Esophagus squamous epithelium (tissue), 5 donors: ENCODE measurements at places on chromosomes 6 and 20. TPM values are rescaled to one million over a fixed set of nuclear protein-coding genes. Genes with fewer than 3 reads are reported as not detected.

GRCh38 chr6:30311671-30312070 lies 15.1 kb upstream of the TRIM39 start:
- no peak overlapping the region for H3K4me3 ChIP-seq
- no peak overlapping the region for H3K27ac ChIP-seq
- DNase-seq: no peak
- no peaks in the 10 kb centered on the region for H3K36me3 ChIP-seq
- no peaks in the 10 kb centered on the region for H3K4me1 ChIP-seq

DNA sequence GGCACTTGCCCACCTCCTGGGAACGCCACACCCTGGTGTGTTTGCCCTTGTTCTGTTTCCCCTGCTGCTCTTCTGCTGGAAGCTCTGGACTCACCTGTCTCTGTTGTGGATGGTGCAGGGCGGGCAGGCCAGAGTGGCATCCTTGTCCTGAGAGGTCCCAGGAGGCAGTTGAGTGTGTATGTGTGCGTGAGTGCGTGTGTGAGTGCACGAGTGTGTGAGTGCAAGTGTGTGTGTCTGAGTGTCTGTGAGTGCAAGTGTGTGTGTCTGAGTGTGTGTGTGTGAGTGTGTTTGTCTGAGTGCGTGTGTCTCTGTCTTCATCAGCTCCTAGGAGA lies 12.2 kb downstream of the IGF2R start:
- H3K4me1 ChIP-seq: peaks cover 98% of the 10 kb centered on the region
- no peaks in the 10 kb centered on the region for H3K36me3 ChIP-seq
- no peak overlapping the region for H3K4me3 ChIP-seq
- peak overlapping the region; percentile 76 for H3K27ac ChIP-seq

DNA sequence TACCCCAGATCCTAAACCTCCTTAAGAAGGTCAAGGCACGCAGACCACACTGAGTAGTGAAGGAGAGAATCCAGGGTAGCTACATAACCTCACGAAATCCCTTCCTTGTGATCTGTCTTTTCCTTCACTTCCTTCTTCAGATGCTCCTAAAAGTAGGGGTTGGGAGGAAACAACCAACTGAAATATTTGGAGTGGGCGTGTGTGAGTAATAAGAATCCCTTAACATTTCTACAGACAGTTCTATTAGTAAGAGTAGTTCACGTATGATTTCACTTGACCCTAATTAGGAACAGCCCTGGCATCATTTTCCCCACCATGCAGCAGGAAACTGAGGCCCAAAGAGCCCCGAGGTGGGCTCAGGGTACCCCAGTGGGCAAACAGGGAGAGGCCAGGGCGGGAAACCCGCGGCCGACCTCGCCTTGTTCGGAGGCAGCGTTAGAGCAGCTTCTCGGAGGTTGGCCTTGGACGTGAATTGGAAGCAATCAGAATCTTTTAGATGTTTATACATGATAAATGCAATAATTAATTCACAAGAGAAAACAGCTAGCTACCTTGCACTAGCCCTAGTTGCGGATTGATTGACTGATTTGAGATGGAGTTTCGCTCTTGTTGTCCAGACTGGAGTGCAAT lies 859 bp upstream of the RAE1 start:
- H3K36me3 ChIP-seq: no peaks in the 10 kb centered on the region
- H3K4me1 ChIP-seq: peaks cover 5% of the 10 kb centered on the region
- H3K4me3 ChIP-seq: peak overlapping the region; percentile 93

- H3K4me3 ChIP-seq: no peak overlapping the region
- DNase-seq: no peak
- H3K27me3 ChIP-seq: no peaks in the 10 kb centered on the region
Observed at GRCh38 chr6:106079961-106080762, 6.0 kb upstream of the PRDM1 start.

- peak overlapping the region; percentile 93 for H3K4me3 ChIP-seq
- H3K27me3 ChIP-seq: no peaks in the 10 kb centered on the region
- DNase-seq: no peak
Observed at GRCh38 chr6:137871831-137872454, 4.9 kb downstream of the TNFAIP3 start.

GRCh38 chr6:135212935-135213334 lies 31.8 kb downstream of the MYB start:
- H3K4me1 ChIP-seq: no peaks in the 10 kb centered on the region
- DNase-seq: no peak
- no peaks in the 10 kb centered on the region for H3K36me3 ChIP-seq
- no peaks in the 10 kb centered on the region for H3K27me3 ChIP-seq

DNA sequence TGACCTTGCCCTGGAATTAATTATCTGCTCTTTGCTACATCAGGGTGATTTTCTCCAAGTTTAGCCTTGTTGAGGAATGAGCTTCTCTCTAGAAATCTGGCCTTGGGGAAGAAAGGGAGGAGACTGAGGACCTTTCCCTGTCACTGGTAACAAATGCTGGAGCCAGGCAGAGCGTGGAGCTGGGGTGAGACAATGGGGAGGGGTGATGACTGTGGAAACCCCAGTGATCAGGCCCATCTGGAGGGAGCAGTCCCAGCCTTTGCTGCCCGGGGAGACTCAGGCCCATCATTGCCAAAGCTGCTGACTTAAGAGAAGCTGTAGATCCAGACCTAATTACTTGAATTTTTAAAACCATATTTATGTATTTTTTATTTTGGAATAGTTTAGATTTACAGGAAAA lies 31.3 kb downstream of the BCAS4 start:
- H3K36me3 ChIP-seq: no peaks in the 10 kb centered on the region
- DNase-seq: no peak
- no peak overlapping the region for H3K4me3 ChIP-seq
- no peaks in the 10 kb centered on the region for H3K27me3 ChIP-seq
- no peak overlapping the region for H3K27ac ChIP-seq
- peaks cover 8% of the 10 kb centered on the region for H3K4me1 ChIP-seq

- H3K4me3 ChIP-seq: no peak overlapping the region
- no peak for DNase-seq
- H3K4me1 ChIP-seq: peaks cover 14% of the 10 kb centered on the region
- H3K27me3 ChIP-seq: no peaks in the 10 kb centered on the region
- no peak overlapping the region for H3K27ac ChIP-seq
- no peaks in the 10 kb centered on the region for H3K36me3 ChIP-seq
Observed at GRCh38 chr20:57744206-57744605, 34.4 kb upstream of the PMEPA1 start.

GRCh38 chr20:36971103-36971502 lies 19.6 kb upstream of the SAMHD1 start:
- no peaks in the 10 kb centered on the region for H3K4me1 ChIP-seq
- no peak overlapping the region for H3K4me3 ChIP-seq
- DNase-seq: no peak
- no peaks in the 10 kb centered on the region for H3K36me3 ChIP-seq
- H3K27ac ChIP-seq: no peak overlapping the region

DNA sequence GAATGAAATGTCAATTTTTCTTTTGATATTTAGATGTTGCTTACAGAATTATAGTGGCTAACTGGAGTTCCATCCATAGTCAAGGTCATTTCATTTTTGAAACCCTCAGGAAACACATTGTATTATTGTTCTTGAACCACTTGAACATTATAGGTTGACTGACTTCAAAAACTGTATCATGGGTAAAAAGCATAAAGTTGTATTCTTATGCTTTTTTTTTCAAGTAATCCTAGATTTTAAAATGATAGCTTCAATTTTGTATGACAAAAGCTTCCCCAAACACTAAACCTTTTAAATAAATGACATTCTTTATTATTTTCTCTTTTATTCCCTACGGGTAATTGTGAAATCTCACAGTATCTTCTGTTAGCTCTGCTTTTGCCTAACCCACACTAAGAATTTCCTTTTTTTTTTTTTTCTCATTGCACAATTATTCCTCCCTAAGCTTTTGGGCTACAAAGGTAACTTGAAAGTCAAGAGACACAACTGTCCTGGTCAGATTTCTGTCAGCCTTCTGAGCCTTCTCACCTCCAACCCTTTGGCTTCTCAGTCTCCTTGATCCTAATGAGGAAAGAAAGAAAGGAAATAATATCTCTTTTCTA lies 36.9 kb upstream of the LAMA4 start:
- no peak overlapping the region for H3K27ac ChIP-seq
- H3K4me1 ChIP-seq: peaks cover 15% of the 10 kb centered on the region
- no peaks in the 10 kb centered on the region for H3K36me3 ChIP-seq
- H3K4me3 ChIP-seq: no peak overlapping the region
- no peaks in the 10 kb centered on the region for H3K27me3 ChIP-seq
- DNase-seq: no peak

GRCh38 chr6:20800653-20801052 lies 266.4 kb downstream of the CDKAL1 start:
- no peaks in the 10 kb centered on the region for H3K36me3 ChIP-seq
- DNase-seq: no peak
- no peak overlapping the region for H3K4me3 ChIP-seq
- no peak overlapping the region for H3K27ac ChIP-seq

- H3K4me3 ChIP-seq: no peak overlapping the region
- H3K4me1 ChIP-seq: peaks cover 8% of the 10 kb centered on the region
- DNase-seq: no peak
Observed at GRCh38 chr6:108673602-108674001, 112.9 kb downstream of the FOXO3 start.

DNA sequence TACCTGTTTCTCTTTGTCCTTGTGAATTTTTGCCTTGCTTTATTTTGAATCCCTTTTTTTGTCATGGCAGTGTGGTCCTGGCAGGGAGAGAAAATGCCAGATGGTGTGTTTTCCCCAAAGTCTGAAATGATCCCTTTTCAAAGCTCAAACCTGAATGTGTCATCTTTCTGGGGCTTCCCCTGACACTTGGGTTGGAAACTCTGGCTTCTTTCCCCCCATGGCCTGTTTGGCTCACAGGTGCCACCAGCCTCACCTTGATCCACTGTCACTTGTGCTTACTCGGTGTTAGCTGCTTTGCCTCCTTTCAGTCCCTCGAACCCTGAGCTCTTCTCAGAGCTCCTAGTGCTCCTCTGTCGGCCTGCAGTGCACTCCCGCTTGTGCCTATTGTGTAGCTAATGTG lies 22.3 kb downstream of the MYBL2 start:
- H3K27me3 ChIP-seq: no peaks in the 10 kb centered on the region
- H3K27ac ChIP-seq: no peak overlapping the region
- no peaks in the 10 kb centered on the region for H3K4me1 ChIP-seq
- no peaks in the 10 kb centered on the region for H3K36me3 ChIP-seq
- no peak for DNase-seq

PRRT1 gene
- not detected for total RNA-seq

DNA sequence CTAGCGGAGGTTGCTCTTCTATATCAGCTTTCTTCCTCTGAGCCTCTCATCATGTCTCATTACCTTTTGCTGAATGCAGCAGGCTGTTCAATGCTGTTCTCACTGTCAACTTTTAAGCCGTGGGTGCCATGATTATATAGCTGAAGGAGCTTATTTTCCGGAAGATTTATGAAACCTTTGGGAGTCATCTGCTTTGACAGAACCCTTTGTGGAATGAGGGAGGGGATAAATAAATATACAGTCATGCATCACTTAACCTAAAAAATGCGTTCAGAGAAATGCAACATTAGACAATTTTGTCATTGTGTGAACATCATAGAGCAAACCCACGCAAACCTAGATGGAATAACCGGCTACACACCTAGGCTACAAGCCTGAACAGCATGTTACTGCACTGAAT lies 102.2 kb upstream of the AKAP12 start:
- no peaks in the 10 kb centered on the region for H3K27me3 ChIP-seq
- no peak for DNase-seq
- H3K4me1 ChIP-seq: peaks cover 14% of the 10 kb centered on the region
- no peak overlapping the region for H3K4me3 ChIP-seq
- no peaks in the 10 kb centered on the region for H3K36me3 ChIP-seq

TRIM31 gene
- total RNA-seq: not detected

DNA sequence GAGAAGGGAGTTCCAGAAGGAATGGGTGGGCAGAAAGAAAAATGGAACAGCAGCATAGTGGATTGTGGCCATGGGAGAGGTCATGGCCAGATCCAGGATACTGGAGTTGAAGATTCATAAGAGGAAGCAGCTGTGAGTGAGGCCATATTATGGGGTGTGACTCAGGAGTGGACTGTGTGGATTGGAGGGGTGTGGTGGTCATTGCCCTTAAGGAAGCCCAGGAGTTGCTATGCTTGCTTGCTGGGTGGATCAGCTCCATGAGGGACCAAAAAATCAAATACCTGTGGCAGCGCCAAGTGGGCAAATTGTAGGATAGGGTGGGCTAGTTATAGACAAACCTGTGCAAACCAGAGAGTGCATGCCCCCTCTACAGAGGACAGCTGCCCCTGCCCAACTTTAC lies 18.3 kb downstream of the LRRC1 start:
- H3K4me1 ChIP-seq: peaks cover 14% of the 10 kb centered on the region
- no peaks in the 10 kb centered on the region for H3K36me3 ChIP-seq
- H3K27ac ChIP-seq: no peak overlapping the region
- no peak overlapping the region for H3K4me3 ChIP-seq

DNA sequence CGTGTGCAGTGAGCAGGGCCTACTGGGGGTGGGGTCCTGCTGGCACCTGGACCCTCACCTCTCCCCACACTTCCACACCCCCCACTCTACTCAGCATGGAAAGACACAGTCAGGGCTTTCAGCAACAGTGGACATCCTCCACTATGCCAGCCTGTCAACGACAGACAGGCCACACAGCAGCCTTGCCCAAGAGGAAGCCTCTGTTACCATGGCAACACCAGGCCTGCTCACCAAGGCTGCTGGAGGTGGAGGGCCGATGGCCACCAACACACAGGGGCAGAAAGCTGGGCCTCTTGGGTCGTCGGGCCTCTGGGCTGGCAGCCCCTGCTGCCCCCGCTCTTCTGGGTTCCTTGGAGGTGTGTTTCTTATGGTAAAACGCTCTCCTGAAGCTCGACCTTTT lies 13.6 kb downstream of the BNIP5 start:
- H3K4me3 ChIP-seq: no peak overlapping the region
- no peaks in the 10 kb centered on the region for H3K4me1 ChIP-seq
- no peaks in the 10 kb centered on the region for H3K36me3 ChIP-seq

DNA sequence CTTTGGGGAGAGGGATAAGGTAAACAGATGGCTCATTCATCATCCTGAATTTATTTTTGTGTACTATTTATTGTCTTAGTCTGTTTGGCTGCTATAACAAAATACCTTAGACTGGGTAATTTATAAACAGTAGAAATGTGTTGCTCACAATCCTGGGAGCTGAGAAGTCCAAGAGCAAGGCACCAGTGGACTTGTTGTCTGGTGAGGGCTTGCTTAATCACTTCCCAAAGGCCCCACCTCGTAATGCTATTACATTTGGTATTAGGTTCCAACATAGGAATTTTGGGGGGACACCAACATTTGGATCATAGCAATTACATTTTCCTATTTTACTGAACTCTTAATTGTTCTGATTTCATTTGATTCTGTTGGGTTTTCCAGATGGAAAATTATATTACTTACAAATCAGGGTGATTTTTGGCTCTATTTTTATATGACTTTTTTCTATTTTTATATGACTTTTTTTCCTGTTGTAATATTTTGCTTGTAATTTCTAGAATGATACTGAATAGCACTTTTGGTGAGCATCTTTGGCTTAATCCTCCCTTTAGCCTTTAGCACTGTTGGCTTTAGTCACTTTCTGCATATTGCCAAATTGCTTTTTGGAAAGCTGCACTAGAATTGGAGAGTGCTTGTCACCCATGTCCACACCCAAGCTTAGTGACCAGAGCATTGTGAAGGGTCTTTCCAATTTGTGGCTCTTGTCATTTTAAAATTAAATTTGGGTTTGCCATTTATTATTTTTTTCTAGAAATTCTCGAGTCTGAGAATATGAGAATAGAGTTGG lies 43.7 kb upstream of the TULP4 start:
- H3K4me3 ChIP-seq: no peak overlapping the region
- H3K27me3 ChIP-seq: no peaks in the 10 kb centered on the region
- no peak for DNase-seq
- no peak overlapping the region for H3K27ac ChIP-seq
- H3K36me3 ChIP-seq: no peaks in the 10 kb centered on the region
